ENCODE measurements at places on chromosomes 6 and 20.

- DNase-seq = no peak
These were observed 215.0 kb downstream of the ARID1B start for GRCh38 chr6:156992020-156992804.

- no peak for DNase-seq
These were observed 17.6 kb downstream of the IL22RA2 start for GRCh38 chr6:137155830-137156229.

DNA sequence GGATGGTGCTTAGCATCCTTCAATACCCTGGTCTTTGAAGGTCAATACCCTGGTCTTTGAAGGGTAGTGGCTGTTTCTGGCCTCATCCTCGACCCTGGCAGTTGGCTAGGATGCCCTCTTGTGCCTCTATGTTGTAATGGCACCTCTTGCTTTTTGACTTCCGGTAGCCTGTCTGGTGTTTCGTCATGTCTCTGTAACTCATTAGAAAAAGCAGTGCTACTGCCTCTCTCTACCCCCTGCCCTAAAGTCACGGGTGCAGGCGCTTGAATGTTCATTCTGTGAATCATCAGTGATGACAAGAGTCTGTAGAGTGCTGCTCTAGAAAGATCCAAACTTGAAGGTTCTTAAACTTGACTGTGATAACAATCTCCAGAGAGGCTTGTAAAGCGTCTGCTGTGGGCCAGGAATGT lies 28.3 kb downstream of the RSPO4 start:
- no peak for DNase-seq

DNA sequence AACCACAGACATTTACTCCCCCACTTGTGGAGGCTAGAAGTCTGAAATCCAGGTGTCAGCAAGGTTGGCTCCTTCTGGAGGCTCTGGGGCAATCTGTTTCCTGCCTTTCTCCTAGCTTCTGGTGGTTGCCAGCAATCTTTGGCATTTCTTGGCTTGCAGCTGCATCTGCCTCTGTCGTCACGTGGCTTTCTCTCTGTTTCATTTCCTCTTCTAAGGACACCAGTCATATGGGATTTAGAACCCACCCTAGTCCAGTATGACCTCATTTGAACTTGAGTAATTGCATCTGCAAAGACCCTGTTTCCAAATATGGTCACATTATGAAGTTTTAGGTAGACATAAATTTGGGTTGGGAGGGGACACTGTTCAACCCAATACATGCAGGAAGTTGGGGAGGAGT lies 56.2 kb upstream of the EPB41L1 start:
- no peak for DNase-seq
